A549 (cell line): ENCODE measurements at places on chromosomes 13 and 19.

DNA sequence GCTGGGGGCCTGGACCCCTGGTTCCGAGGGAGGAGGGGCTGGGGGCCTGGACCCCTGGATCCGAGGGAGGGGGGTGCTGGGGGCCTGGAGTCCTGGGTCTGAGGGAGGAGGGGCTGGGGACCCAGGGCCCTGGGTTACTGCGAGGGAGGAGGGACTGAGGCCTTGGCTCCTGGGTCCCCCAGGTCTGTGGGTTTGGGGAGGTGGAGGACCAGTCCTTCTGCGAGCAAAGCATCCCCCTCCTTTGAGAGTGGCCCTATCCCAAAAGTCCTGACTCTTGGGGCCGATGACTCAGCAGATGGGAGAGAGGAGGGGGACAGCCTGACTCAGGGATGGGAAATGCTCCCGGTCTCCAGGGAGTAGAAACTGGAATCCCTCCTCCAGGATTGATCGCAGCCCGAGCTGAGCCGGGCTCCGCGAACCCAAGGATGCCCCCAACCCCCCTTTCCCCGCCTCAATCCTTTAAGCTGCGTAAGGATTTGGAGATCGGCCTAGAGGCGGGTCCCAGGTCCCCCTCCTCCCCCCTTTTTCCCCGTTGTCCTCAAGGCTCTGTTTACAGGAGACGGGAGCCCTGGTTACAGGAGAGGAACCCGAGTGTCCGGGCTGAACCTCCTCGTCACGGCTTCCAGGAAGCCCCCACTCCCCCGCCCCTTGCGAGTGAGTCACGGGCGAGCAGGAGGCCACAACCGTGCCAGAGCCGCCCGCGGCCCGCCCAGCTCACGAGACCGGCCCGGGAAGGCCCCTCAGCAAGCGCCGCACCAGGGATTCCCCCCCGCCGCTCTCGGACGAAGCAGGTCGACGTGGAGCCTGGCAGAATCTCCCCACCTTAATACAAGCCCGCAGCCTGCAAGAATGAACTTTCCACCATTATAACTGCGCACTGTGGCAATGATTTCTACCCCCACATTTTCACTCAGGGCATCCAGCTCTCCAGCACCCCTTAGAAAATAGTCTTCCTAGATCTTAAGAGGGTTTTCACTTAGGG is 3.0 kb upstream of the ZFP36 start:
- DNase-seq = peak; percentile 98

GRCh38 chr19:33055718-33056117 is 9.0 kb downstream of the RHPN2 start:
- DNase-seq = no peak

GRCh38 chr19:45768655-45768983 is 433 bp downstream of the SIX5 start:
- DNase-seq = peak; percentile 79

DNA sequence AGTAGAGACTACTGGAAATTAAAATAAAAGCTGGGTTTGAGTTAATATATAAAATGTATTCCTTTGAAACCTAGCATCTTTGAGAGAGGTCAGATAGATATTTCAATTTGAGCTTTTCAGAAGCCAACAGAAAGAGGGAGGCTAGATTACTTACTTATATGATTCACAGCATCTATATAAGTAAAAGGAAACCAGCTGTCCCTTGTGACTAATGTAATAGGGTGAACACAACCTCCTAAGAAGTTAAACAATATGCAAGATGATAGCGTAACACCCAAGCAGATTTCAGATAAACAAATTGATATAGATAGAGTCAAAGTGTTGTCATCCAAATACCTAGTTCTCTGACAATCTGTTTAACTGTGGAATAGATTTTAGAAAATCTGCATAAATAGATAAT is 393.5 kb upstream of the GPC6 start:
- no peak for DNase-seq

- DNase-seq = no peak
Measured at GRCh38 chr19:41525989-41526388, 50.0 kb upstream of the CEACAM21 start.

GRCh38 chr19:35136977-35137702 is 1.5 kb upstream of the FXYD1 start:
- no peak for DNase-seq

GRCh38 chr19:46731007-46731501 is 14.1 kb upstream of the PRKD2 start:
- DNase-seq = peak; percentile 63

GRCh38 chr13:60080850-60081249 is 82.9 kb downstream of the DIAPH3 start:
- DNase-seq = no peak

DNA sequence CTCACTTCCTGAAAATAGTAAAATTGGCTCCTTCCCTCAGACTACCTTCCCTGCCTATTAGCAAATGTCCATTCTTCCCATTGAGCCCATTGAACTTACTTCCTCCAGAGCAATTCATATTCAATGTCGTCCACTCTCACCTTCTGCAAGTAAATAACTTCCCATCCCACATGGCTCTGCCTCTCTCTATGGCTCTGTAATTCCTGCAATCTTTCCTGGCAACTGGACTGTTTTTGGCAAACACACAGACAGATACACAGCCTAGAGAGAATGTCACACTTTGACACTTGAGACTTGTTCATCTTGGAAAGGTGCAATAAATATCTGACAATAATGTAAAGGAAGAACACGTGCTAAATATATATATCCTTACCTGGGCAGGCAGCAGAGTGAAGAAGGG is 18.3 kb downstream of the UQCRFS1 start:
- no peak for DNase-seq

GRCh38 chr13:96762876-96763275 is 231.4 kb downstream of the OXGR1 start:
- DNase-seq = no peak

GRCh38 chr13:31878052-31878451 is 138.7 kb downstream of the RXFP2 start:
- no peak for DNase-seq

DNA sequence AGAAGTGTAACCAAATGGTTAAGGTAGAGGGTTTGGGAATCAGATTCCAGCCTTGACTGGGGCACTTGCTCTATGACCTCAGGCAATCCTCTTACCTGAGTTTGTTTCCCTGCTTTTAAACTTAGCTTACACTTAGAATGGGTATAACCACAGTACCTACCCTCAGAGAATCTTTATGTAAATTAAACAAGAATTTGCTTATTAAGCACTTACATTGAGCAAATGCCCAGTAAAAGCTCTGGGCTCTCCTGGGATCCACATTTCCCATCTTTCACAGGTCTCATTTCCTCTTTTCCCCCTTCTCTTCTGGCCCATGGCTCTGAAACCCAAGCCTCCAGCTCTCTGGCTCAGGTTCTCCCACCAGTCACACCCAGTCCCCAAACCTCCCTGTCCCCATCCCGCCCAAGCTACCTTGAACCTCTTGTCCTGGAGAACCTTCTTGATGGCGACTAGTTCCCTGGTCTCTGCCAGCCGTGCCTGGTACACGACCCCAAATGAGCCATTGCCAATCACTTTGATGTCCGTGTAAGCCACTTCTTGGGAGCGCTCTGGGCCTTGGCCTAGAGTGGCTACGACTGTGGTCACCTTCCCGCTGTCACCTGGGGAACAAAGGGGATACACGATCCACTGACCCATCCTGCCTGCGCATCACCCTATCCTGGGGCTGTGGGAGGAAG is 2.7 kb downstream of the GSK3A start:
- DNase-seq = no peak

DNA sequence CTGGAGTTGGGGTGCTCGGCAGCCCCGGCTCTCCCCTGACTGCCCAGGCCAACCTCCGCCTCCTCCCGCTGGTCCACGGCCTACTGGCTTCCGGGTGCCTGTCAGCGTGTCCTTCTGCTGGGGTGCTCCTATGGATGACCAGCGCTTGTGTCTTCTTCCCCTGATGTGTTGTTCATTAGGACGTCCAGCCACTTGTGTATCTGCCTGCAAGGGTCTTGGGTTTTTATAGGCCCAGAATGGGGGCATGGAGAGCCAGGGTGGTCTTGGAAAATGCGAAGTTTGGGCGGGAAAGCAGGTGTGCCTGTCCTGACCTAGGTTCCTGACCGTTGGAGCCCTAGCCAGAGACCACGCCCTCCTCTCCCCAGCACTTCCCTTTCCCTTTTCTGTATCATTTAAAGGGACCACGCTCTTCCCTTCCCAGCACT is 139.8 kb downstream of the SLITRK5 start:
- DNase-seq = peak; percentile 21

DNA sequence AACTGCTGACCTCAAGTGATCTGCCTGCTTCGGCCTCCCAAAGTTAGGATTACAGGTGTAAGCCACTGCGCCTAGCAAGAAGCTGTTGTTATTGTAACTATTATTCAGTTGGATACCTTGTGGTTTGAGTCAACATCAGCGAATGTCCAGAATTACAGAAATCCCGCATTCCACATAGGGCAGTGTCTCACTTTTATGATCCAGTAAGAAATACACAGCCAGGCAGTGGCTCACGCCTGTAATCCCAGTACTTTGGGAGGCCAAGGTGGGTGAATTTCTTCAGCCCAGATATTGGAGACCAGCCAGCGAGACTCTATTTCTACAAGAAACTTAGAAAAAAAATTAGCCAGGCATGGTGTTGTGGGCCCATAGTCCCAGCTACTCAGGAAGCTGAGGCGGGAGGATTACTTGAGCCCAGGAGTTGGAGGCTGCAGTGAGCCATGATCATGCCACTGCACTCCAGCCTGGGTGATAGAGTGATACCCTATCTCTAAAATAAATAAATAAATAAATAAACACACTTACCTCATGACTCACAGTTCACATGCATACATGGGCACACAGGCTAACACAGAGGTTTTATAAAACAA is 43.8 kb downstream of the SPTBN4 start:
- DNase-seq = no peak

DNA sequence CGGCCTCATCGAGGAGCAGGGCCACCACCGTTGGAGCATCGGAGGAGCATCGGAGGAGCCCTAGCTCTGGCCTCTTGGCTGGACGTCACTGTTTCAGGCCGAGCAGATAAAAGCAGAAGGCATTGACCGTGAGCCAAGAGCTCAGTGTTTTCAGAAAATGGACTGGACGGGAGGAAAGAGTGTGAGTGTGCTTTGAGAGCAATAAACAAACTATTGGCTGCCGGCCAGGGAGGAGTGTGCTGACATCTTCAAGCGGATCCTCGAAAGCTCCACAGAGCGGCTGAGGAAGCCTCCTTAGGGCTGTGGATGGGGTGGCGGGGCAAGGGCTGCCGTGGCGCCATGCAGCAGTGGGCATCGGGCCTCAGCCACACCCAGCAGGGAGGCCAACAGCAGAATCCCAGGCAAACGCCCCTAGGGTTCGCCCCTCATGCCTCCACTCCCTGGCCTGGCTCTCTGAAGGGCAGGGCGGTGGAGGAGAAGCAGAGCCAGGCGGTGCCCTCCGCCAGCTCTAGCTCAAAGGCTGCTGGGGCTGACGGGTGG is 41.8 kb downstream of the IRS2 start:
- DNase-seq = no peak

GRCh38 chr13:102207680-102208342 is 194.0 kb downstream of the FGF14 start:
- no peak for DNase-seq

- DNase-seq = no peak
Measured at GRCh38 chr19:51440846-51441409, 17.3 kb downstream of the SIGLEC8 start.

DNA sequence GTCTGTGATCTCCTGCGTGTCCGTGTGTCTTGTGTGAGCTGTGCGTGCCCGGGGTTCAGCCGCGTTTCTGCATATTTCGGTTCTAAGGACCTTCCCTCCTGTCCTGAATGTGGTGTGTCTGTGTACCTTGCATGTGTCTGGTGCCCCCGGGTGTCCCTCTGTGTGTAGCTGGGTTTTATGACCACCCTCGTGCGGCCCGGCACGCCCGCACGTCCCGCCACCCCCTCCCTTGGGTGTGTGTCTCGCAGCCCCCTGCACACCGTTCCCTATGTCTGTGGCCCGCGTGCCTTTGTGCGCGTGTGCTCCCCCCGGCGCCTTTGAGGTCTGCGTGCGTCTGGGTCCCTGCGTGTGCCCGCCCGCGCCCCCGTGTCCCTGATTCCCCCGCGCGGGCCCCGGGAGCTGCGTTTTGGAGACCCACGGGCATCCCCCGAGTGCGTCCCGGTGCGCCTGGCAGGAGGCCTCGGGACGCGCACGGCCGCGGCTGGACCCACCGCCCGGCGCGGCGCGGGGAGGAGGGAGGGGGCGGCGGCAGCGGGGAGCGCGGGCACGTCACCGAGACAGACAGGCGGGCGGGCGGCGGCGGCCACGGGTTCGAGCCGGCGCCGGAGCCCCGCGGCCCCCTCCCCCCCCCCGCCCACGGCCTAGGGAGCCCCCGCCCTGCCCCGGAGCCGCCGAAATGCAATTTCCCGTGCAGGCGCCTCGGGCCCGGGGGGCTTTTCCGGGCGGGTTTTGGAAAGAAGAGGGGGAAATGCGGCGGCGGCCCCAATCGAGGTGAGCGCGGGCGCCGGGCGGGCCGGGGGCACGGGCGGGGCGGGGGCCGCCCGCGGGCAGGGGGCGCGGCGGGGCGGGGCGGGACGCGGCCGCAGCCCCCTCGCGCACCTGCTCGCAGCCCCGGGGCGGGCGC is 12.0 kb upstream of the NANOS3 start:
- DNase-seq = no peak

- peak; percentile 82 for DNase-seq
Measured at GRCh38 chr19:44644402-44645016, 799 bp downstream of the PVR start.

- no peak for DNase-seq
Measured at GRCh38 chr13:51974482-51974881, 36.8 kb downstream of the ATP7B start.

- no peak for DNase-seq
Measured at GRCh38 chr19:16076958-16077611, 790 bp downstream of the TPM4 start.
